ENCODE measurements at places on chromosomes 16 and 17.
A peak's percentile ranks its signal among the peaks of the same experiment; 100 is the strongest.

GRCh38 chr17:78079253-78079652 is 49.3 kb downstream of the TMC6 start:
- no peak for DNase-seq

- peak; percentile 86 for DNase-seq
These were observed 46.9 kb downstream of the TUBD1 start for GRCh38 chr17:59845595-59846393.

DNA sequence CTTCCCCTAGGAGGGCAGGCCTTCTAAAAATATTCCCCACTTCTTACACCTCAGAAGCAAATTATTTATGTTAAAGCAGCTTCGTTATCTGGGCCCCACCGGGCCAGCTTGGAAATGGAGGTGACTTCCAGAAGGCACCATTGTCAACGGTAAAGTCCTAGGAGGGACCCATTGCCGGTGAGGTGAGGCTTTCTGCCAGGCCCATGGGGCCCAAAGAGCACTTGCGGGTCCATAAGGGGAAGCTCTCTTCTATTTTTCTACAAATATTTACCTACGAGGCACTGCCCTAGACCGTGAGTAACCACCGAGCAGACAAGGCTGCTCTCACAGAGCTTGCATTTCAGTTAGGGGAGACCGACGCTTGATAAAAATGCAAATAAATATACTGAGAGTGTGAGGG is 41.5 kb downstream of the C16orf78 start:
- DNase-seq, result no peak

GRCh38 chr16:19680881-19681340 is 37.1 kb downstream of the KNOP1 start:
- DNase-seq, result no peak

- DNase-seq, result no peak
These were observed 75.9 kb upstream of the TNRC6C start for GRCh38 chr17:77882481-77883212.

- no peak for DNase-seq
These were observed 62.4 kb downstream of the STH start for GRCh38 chr17:46061435-46061834.

DNA sequence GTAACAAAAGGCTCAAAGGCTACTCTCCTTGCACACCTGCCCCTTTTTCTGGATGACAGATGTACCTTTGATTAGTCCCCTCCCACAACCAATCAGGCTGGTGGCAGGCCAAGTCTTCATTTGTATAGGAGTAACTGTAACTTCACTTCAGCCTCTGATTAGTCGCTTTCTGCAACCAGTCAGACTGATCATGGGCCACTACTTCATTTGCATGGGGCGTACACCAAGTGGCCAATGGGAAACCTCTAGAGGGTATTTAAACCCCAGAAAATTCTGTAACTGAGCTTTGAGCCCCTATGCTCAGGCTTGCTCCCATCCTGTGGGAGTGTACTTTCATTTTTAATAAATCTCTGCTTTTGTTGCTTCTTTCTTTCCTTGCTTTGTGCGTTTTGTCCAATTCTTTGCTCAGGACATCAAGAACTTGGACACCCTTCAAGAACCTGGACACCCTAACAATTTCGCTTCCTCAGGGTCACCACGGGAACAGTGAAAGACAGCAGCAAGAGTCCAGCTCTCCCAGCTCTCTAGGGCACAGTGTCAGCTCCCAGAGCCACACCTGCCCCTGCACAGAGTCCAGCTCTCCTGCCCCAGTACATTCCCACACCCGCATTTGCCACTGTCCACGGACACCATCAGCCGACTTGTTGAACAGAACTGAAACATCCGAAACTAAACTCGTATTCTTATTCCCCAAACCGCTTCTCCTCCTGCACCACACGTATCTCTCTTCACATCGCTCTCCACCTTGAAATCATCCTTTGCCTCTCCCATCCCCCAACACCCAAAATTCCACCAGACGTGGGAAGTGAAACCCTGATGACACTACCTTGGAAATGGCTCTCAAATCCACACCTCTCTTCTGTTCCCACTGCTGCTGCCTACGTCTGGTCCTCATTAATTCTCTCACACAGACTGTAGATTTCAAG is 53.4 kb downstream of the ABCC12 start:
- no peak for DNase-seq

DNA sequence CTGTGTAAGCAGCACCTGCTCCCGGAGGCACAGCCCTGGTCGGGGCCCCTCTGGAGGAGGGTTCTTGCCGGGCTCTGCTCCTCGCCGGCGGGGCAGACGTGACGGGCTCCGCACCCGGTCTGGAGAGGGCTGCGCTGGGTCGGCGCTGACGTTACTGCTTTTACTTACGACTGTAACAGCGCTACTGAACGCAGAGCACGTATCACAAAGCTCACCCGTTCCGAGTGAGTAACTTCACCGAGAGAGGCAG is 1.3 kb upstream of the RAB40C start:
- DNase-seq, result peak; percentile 58

GRCh38 chr17:40980596-40980995 is 3.5 kb downstream of the KRT40 start:
- no peak for DNase-seq

GRCh38 chr17:81332914-81333528 is 37.9 kb upstream of the SLC38A10 start:
- no peak for DNase-seq

GRCh38 chr16:67449739-67450138 is 18.8 kb downstream of the HSD11B2 start:
- no peak for DNase-seq

DNA sequence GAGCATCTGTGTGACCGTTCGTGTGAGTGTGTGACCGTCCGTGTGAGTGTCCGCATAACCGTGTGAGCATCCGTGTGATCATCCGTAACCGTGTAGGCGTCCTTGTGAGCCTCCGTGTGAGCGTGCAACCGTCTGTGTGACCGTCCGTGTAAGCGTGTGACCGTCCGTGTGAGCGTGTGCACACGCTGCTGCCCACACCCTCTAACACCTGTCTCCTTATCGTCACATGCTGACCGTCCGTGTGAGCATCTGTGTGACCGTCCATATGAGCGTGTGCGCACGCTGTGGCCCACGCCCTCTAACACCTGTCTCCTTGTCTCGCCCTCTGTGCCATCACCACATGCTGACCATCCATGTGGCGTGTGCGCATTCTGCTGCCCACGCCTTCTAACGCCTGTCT is 31.1 kb downstream of the NME3 start:
- DNase-seq, result no peak

DNA sequence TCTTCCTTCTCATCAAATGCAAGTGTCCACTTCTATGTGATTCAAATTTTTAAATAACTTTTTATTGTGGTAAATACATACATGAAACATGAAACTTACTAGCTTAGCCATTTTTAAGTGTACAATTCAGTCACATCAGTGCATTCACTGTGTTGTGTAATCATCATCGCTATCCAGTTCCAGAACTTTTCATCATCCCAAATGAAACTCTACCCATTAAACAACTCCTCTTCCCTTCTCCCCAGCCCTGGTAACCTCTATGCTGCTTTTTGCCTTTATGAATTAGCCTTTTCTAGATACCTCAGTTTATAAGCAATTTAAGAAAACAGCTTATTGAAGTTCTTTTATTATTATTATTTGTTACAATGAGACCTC is 41.1 kb upstream of the IL34 start:
- DNase-seq, result no peak

DNA sequence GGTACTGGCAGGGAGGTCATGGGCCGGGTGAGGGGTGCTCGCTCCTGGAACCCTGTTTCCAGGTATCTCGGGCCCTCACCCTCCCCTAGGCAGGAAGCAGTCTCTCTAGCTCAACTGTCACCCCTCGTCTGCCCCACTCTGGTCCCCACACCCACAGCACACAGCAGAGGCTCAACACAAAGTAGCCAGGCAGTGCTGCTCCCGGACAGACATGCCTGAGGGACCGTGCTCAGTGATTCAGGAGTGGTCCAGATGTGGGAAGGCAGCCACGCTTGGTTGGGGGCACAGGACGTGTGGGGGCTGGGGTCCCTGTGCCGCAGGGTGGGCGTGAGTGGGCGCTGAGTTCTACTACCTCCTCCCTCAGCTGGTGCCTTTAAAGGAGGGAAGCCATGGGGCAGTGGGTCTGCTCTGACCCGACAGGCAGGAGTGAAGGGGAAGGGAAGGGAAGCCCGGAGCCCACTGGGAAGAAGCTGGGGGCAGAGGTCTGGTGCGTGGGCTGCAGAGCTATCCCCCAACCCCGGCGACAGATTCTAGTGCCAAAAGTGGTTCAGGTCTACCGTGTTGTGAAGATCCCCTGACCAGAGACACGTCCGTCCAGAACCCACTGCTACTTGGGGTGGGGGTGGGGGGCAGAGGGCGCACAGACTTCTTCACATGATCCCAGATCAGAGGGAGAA is 11.8 kb downstream of the SLC16A3 start:
- no peak for DNase-seq

- no peak for DNase-seq
These were observed 439.3 kb upstream of the GOT2 start for GRCh38 chr16:59173408-59173831.

GRCh38 chr17:55086635-55087058 is 118.1 kb downstream of the STXBP4 start:
- peak; percentile 31 for DNase-seq

- no peak for DNase-seq
These were observed 4.7 kb downstream of the AMFR start for GRCh38 chr16:56420613-56421012.

DNA sequence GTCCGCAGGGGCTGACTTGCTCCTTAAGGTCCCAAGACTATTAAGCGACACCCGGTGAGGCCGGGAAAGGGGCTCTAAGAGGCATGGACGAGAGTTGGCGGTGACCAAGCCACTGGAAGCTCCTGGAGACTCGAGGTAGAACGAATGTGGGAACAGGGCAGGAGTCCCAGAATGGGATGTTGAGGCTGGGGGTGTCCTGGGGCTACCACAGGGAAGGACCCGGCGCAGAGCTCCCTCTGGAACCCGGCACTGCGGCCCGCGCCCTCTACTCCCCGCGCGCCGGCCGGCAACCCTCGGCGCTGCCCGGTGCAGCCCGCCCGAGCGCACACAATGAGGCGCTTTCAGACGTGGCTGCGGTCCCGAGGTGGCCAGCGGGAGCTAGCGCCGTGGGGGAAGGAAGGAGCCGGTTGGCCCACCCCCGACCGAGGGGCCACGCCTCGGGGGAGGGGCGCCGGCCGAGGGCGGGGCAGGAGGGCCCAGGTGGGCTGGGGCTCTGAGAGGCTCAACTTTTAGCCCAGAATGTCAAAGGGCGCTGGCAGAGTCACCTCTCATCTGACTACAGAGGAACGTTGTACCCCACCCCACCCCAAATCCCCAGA is at the start of gene CHST6:
Gene CHST6, minus strand, starts transcription at position 366 of the 599 bp plus-strand sequence. CDS start 15,613 bp downstream, outside the sequence.
- no peak for DNase-seq

- DNase-seq, result no peak
These were observed 68.6 kb downstream of the CDYL2 start for GRCh38 chr16:80735846-80736245.

GRCh38 chr16:5207001-5207523 is 109.5 kb upstream of the EEF2KMT start:
- DNase-seq, result no peak

DNA sequence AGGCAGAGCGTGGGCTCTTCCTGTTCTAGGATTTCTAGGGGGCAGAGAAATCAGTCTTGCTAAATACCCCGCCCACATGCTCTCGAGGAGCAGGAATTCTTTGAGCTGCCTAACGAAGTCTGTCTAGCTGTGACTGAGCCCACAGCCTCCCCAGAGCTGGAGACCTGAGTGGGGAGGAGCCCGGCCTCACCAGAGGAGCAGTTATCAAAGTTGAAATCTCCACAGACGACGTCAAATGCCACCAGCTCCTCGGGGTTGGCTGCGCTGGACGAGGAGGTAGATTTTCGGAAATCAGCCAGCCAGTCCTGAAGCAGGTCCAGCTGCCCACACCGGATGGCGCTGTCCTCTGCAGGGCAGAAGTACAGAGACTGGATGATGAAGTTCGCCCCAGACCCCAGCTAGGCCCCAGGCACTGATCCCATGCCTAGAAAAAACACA is 53.8 kb downstream of the PRMT7 start:
- DNase-seq, result no peak

DNA sequence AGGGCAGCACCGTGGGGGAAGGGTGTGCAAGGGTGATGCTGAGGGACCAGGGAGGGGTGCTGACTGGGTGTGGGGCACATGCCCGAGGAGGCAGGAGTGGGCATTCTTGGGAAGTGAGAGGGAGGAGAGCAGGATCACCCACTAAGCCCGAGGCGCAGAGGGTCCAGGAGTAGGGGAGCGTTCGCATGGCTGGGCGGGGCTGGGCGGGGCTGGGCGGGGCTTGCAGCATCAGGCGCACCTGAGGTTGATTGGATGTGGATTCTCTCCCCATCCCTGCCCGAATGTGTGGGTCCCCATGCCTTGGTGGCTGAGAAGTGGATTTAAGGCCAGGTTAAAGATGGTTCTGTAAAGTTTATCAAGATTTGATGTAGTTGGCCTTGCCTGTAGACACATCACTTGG is 14.2 kb downstream of the BANP start:
- DNase-seq, result no peak

DNA sequence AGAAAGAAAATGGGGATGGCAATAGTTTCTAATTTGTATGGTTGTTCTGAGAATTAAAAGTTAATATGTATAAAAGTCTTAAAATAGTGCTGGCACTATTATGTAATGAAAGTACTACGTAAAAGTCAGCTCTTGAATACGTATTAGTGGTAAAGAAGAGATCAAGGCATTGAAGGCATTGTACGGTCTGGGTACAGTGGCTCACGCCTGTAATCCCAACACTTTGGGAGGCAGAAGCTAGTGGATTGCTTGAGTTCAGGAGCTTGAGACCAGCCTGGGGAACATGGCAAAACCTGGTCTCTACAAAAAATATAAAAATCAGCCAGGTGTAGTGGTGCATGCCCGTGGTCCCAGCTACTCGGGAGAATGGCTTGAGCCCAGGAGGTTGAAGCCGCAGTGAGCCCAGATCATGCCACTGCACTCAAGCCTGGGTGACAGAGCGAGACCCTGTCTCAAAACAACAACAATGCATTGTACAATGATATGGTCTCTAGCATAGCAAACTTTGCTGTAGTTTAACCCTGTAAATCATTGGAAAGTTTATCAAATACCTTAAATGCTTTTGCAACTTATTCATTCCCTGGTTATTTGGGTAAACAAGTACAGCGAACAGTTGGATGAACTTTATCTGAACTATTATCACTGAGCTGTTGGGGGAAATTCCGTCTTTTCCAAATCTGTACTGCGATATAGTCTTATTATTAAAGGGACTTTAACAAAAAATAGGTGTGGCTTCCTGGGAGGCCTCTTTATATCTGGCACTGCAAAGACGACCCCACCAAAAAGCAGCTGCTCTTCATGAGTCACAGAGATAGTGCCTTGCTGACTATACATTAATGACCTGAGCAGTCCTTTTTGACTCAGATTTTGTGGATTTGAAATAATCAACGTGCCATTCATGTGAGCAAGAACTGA is 73.6 kb downstream of the GPRC5B start:
- peak; percentile 95 for DNase-seq

DNA sequence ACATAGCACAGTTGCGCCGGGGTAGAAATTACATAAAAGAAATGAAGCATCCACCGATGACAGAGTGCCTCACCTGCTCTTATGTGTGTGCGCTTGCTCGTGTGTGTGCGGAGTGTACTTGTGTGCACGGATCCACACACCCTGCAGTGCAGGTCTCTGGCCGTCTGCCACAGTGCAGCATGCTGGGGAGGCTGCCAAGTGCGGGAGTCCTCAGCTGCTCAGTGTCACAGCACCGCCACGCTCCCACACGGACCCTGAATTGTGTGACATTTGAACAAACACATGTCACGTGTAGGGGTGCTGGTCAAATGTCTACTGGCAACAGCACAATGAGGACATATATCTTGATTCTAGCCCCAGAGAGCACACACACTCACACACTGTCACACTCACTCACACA is 243.0 kb upstream of the MYOCD start:
- no peak for DNase-seq

GRCh38 chr16:49519741-49520140 is 146.1 kb downstream of the C16orf78 start:
- no peak for DNase-seq
